ENCODE measurements at places on chromosomes 4 and X.

DNA sequence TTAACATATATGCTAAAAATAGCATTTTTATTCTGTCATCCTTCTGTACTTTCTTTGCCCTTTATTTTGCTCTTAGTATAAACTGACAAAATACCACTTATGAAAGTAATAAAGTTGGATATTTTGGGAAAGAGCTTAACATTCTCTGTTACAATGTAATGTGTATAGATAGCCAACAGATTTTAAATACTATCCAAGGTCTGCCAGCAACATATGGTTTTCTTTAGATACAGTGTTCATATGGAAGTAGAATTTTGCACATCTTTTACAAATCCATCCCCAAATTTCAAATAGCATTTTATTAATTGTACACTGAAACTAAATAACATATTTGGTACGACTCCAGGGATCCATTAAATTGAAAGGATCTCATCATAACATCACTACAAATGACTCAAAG is 268.6 kb upstream of the PCDH18 start:
- no peak for DNase-seq

DNA sequence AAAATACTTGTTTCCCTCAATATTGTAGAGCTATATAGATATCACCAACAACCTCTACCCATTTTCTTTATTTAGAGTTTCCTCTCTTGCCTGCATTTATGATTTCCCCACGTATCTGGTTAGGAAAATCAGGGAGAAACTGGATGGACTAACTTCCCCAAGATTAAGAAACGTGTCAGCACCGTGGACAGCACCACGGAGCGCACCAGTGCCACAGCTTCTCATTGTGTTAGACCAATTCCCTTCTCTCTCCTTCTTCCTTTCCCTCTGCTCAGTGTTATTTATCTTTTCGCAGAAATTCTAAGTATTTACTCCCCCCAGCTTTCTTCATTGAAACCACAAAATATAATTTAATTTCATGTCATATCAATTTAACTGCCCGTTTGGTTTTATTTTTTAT is 568.6 kb upstream of the BOD1L1 start:
- DNase-seq: peak; percentile 28

DNA sequence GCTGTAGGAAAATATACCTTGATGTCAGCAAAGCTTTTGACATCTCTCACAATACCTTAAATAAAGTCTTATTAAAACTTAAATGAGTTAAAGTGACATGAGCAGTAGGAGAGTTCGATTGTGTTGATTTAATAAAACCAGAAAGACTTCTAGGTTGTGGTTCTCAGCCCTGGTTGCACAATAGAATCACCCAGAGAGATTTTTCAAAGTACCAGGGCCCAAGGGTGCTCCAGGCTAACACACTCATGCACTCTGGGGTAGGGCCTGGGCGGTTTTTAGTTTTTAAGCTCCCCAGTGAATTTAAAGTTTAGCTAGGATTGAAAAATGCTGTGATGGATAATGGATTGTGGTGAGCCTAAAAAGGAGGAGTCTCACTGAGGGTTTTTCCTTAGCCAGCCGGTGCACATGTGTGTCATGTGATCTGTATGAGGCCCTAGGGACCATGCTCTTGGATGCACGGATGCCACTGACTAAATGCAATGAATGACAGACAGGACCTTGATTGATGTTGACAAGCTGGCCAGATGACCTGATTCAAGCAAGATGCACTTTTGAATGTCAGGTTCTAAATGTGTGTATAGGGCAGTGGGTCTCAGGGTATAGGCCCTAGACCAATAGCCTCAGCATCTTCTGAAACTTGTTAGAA is 185.0 kb downstream of the PTTG2 start:
- no peak for DNase-seq

- DNase-seq: peak; percentile 78
These were observed 287.8 kb downstream of the RAPGEF2 start for GRCh38 chr4:159390648-159391047.

DNA sequence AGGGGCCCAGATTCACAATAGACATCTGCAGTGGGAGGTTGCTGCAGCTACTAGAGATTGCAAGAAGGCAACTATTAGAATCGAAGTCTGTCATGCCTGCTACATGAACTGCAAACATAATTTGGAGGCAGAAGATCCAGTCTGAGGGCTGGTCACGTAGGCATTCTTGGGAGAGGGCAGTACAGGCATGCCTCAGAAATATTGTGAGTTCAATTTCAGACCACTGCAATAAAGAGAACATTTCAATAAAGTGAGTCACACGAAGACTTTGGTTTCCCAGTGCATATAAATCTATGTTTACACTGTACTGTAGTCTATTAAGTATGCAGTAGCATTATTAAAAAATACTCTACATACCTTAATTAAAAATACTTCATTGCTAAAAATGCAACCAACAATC is 585.8 kb upstream of the FAT1 start:
- DNase-seq: peak; percentile 41

GRCh38 chr4:110503270-110504083 is 27.5 kb downstream of the ENPEP start:
- DNase-seq: no peak

DNA sequence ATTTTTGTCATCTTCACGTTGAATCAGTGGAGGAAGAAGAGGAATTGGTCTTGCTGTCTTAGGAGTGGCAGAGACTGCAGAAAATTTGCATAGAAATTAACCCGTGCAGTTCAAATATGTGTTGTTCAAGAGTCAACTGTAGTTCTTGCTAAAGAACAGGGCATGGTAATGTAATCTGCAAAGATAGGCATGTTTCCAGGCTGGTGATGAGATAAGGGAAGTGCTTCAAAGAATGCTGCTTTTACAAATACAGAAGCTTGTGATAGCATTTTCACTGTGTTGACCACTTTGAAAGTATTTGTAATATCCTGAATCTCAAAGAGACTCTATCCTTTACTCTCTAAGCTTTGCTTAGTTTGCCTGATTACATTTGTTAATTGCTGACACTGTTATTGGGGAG is 60.1 kb downstream of the PRRG1 start:
- DNase-seq: no peak

- no peak for DNase-seq
These were observed 130.6 kb upstream of the PITX2 start for GRCh38 chr4:110753466-110753865.

GRCh38 chr4:138861135-138861534 is 154.4 kb upstream of the NOCT start:
- DNase-seq: peak; percentile 10

- no peak for DNase-seq
These were observed 299.1 kb upstream of the BMP3 start for GRCh38 chr4:80731436-80731835.

- DNase-seq: no peak
These were observed 324.3 kb upstream of the NDST4 start for GRCh38 chr4:115437739-115438138.

DNA sequence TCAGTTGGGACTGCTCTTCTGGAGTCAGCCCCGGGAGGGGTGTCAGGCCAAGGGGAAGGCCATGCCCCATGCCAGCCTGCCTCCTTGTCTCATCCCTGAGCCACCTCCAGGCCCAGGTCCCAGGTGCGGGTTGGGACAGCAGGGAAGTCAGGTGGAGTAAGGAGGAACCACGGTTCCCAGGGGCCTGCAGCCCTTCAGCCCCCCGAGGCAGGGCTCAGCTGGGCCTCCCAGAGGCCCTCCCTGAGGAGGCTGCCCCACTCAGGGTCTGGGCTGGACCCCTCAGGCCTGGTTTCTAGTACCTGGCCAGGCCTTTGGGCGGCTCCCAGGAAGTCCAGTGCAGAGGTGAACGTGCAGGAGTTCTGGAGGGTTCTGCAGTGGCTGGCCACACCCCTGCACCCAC is 23.4 kb upstream of the FGFR3 start:
- DNase-seq: no peak

DNA sequence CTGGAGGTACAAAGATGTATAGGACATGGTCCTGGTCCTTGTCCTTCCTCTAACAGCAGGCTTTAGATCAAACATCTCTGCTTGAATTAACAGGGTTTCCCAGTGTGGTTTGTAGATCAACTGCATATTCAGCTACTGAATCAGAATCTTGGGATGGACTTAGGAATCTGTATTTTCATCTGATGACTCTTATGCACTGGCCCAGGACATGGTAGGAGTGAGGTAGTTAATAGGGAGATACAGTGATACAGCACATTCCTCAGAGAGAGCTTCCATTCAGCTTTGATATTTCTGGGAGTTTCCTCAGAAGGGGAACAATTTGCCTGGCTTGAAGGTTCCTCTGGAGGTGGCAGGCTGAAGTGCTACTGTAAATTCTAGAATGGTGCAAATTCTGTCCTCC is 203.1 kb downstream of the LARP7 start:
- DNase-seq: peak; percentile 12

GRCh38 chrX:79366873-79367749 is at the start of gene ITM2A:
ITM2A (minus strand) TSS chrX:79367334; CDS start chrX:79367215, 119 bp downstream.
- no peak for DNase-seq

- peak; percentile 7 for DNase-seq
These were observed 14.1 kb upstream of the PAPSS1 start for GRCh38 chr4:107734120-107734519.

- peak; percentile 67 for DNase-seq
These were observed at the start of gene MPP1 for GRCh38 chrX:154804957-154805695. MPP1 (minus strand) TSS chrX:154805485; CDS start chrX:154805373, 112 bp downstream.

- peak; percentile 2 for DNase-seq
These were observed 1535.3 kb upstream of the PCDH10 start for GRCh38 chr4:131613824-131614216.

GRCh38 chr4:8651661-8652180 is 59.2 kb downstream of the CPZ start:
- no peak for DNase-seq

DNA sequence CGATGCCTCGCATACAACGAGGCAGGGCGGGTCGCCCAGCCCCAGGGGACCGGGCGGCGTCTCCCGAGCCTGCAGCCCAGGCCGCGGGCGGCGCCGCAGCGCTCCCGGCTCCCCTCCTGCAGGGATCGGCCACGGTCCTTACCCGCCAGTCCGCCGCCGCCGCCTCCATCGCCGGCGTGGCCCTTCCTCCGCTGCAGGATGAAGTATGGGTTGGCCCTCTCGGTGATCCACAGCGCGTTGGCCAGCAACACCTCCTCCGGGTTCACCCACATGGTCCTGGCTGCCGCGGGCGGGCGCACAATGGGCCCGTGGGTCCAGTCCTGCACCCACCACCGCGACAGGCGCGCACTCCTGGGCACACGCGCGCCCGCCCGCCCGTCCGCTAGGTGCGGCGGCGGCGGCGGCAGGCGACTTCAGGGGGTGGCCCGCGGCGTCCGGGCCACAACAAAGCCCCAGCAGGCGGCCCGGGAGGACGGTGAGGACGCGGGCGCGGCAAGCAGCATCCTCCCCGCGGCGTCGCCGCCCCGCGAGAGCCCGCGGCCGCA is 339 bp downstream of the TBC1D9 start:
- DNase-seq: peak; percentile 30

- no peak for DNase-seq
These were observed 28.8 kb upstream of the SCOC start for GRCh38 chr4:140344621-140345020.

GRCh38 chr4:159765382-159765781 is 662.5 kb downstream of the RAPGEF2 start:
- no peak for DNase-seq

GRCh38 chrX:46758163-46758955 is 559 bp downstream of the SLC9A7 start:
- DNase-seq: peak; percentile 6

- no peak for DNase-seq
These were observed 77.5 kb downstream of the SLC2A9 start for GRCh38 chr4:9943761-9944160.

DNA sequence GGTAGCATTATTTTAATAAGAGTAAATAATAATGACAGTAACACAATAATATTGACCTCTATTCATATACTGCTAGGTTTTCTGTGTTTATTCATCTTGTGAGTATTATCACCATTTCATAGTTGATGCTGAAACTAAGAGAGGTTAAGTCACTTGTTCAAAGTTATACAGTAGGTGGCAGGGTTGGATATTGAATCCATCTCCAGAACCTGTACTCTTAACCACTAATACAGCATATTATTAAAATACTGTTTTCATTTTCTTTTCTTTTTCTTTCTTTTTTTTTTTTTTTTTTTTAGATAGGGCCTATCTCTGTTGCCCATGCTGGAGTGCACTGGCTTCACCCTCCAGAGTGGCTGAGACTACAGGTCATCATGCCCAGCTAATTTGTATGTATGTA is 7.1 kb upstream of the ELF2 start:
- DNase-seq: no peak

- DNase-seq: no peak
These were observed 30.7 kb upstream of the PITX2 start for GRCh38 chr4:110653321-110654253.

GRCh38 chr4:38526412-38526811 is 137.6 kb upstream of the KLF3 start:
- DNase-seq: no peak

DNA sequence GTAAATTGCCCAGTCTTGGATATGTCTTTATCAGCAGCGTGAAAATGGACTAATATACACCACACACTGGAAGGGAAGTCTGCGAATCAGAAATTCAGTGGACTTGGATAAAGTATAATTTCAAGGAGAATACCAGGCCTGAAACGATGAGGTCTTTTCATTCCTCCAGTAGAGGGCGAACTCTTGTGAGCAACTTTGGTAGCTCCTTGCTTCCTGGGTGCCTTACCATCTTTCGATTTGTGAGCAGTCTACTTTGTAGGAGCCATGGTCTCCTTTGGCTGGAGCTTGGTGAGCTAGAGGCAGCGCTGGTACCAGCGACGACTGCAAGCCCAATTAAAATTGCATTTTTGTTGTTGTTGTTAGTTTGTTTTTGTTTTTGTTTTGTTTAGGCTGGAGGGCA is 791.9 kb downstream of the FAT4 start:
- DNase-seq: no peak

Data from HCEC 1CT (cell line).